ENCODE measurements at places on chromosomes 12 and 14.

DNA sequence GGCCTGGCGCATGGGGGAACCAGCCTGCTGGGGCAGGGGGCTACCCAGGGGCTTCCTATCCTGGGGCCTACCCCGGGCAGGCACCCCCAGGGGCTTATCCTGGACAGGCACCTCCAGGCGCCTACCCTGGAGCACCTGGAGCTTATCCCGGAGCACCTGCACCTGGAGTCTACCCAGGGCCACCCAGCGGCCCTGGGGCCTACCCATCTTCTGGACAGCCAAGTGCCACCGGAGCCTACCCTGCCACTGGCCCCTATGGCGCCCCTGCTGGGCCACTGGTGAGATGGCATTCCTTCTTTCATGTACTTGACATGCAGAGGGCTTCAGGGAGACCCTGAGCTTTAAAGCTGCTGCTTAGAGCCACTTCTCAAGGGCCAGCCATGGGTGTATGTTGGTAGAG lies 9.0 kb downstream of the LGALS3 start:
- DNase-seq: no peak

GRCh38 chr12:53166837-53167236 lies 13.7 kb upstream of the ZNF740 start:
- DNase-seq: no peak

DNA sequence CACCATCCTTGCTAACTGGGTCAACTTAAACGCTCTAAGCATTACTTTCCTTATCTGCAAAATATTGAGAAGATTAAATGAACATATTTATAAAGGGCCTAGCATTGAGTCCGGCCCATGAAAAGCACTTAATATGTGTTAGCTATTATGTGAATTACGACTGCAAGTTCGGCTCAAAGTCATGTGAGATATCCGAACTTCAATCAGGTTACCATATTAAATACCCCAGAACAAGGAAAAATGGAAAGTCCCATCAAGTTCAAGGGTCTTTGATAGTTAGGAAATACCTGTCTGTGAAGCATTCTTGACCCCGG lies 487 bp upstream of the NRDE2 start:
- DNase-seq: no peak

DNA sequence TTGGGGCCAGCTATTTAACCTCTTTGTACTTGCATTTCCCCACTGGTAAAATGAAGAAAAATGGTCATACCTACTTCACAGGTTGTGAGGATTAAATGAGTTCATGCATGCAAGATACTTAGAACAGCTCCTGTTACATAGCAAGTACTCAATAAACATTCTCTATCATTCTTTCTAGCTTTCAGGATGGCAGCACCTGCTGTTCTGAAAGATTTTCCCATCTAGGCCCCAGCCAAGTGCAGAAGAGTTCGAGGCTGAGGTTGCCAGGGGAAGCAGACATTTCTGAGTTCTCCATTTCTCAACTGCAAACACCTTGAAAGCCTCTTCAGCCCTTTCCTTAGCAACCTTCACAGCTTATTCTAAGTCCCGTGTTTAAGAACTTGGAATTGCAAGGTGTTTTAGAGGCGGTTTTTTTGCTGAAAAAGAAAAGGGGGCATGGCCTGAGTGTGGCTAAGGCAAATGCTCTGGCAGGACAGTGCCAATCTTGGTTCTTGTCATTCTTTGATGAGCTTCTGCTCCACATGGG lies 73.0 kb upstream of the PRMT8 start:
- no peak for DNase-seq

DNA sequence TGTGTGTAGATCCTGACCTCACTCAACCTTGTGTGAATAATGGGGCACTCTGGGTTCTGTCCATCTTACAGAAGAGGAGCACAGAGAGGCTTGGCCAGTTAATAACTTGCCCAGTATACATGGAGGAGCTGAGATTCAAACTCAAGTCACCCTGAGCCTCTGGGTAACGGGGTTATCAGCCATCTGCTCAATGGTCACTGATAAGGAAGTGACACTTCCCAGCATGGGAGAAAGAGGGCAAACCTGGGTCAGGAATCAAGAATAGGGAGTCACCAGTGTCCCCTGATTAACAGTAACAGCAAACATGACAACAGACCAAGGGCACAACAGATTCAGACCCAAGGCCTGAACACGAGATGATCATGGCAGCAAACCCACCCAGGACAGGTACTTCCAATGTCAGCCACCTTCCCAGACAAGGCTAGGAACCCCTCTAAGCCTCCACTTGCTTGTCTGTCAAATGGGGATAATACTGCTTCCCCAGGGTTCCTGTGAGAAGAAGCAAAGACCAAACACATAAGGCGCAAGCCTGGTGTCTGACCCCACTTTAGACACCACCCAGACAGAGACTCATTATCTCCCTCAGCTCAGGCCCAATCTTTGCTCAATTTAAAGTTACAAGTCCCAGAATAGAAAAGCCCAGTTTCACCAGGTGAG lies 3.6 kb downstream of the CCDC85C start:
- DNase-seq: no peak

- no peak for DNase-seq
These were observed at the start of gene CCDC198 for GRCh38 chr14:57493467-57494181. Gene CCDC198 (minus strand): TSS chr14:57493857. CDS start chr14:57493715, 142 bp downstream.

GRCh38 chr14:90616313-90616712 lies 199.9 kb downstream of the TTC7B start:
- DNase-seq: no peak

DNA sequence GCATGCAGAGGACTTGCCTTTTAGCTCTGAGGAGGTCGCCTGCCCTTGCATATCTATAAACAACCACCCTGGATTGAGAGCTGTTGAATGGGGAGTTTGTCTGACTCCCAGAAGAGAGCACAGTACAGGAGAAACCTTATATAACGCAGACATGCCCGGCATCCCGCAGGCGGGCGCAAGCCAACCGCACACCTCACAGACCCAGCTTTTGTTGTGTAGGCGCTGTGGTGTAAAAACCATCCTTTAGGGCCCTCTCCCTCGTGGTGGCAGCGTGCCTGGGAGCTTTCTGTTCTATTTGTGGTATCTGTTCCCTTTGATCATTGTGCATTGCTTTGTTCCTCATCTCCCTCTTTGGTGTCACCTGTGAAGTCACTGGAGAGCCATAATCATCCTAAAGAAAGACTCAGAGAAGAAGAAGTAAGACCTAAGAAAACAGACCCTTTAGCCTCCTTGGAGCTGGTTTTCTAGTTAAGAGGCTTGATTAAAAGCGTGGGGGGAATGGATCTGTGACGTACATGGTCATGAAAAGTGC lies 77.7 kb downstream of the ETV6 start:
- no peak for DNase-seq

DNA sequence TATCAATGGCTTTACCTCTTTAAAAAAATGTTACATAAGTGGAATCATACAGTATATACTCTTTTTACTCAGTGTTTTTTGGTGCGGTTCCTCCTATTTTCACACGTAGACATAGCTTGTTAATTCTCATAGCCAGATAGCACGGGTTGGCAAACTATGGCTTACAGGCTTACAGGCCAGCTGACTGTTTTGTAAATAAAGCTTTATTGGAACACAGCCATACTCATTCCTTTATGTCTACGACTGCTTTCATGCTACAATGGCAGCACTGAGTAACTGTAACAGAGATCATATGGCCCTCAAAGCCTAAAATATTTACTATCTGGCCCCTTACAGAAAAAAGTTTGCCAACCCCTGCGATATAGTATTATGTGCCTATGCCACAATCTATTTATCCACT lies 5.8 kb upstream of the DAAM1 start:
- DNase-seq: no peak

GRCh38 chr14:101459551-101459900 lies 101.8 kb upstream of the DIO3 start:
- DNase-seq: no peak

DNA sequence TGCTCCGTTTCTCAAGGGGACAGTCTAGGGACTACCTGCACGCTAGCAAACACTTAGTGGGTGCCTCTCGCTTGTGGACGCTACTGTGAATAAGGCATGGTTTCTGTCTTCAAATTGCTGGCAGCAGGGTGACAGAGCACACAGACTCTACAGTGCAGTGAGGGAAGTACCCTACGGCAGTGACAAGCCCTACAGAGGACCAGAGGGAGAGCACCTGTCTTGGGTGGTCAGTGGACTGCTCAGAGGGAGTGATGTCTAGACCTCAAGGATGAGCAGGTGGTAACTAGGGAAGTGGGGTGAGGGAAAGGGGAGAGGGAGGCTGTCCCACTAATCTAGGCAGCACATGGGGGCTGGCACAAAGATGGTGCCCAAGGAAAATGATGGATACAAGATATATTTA lies 160.5 kb downstream of the RBM19 start:
- no peak for DNase-seq

GRCh38 chr12:130658145-130658911 lies 57.8 kb downstream of the RIMBP2 start:
- no peak for DNase-seq

DNA sequence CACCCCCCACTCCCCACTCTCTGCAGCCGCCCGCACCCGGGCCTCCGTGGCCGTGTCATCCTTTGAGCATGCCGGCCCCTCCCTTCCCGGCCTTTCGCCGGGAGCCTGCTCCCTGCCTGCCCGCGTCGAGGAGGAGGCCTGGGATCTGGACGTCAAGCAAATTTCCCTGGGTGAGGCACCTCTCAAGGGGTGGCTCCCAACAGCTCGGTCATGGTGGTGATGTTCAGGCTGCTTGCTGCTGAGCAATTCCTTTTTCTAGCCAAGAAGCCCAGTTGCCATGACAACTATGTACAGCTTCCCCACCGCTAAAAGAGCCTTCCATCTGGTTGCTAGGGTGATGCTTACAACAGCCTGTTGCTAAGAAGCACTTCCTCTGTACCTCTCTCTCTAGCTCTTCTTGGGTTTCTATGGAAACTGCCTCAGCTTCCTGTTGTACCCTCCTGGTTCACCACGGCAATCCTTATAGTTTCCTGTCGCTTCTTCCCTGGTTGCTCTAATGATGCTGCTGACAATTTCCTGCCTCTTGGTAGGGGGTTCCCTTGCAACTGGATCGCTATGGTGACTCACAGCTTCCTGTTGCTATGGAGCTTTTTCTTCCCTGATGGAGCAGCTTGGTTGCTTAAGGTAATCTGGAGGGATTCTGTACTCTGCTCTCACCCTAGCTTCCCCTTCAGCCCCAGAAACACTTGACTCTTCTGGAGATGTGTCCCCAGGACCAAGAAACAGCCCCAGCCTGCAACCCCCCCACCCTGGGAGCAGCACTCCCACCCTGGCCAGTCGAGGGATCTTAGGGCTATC lies 11.0 kb downstream of the ZNF219 start:
- peak; percentile 78 for DNase-seq

DNA sequence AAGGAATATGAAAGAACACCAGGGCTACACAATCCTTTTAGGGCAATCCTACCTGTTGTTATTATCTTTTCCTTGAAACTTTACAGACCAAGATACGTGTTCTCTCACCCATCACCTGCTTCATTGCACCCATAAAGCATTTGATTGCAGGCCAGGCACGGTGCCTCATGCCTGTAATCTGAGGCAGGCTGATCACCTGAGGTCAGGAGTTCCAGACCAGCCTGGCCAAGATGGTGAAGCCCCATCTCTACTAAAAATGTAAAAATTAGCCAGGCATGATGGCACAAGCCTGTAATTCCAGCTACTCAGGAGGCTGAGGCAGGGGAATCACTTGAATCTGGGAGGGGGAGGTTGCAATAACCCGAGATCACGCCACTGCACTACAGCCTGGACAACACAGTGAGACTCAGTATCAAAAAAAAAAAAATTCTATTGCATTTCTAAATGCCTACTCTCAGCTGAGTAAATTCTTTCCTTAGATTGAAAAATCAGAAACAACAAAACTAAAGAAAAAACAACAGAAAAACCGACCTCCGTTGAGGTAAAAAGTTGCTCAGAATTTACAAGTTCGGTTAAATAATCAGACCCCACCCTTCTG lies 183.7 kb upstream of the TMEM132C start:
- no peak for DNase-seq

GRCh38 chr14:55850825-55851241 lies 267.4 kb upstream of the PELI2 start:
- DNase-seq: no peak

DNA sequence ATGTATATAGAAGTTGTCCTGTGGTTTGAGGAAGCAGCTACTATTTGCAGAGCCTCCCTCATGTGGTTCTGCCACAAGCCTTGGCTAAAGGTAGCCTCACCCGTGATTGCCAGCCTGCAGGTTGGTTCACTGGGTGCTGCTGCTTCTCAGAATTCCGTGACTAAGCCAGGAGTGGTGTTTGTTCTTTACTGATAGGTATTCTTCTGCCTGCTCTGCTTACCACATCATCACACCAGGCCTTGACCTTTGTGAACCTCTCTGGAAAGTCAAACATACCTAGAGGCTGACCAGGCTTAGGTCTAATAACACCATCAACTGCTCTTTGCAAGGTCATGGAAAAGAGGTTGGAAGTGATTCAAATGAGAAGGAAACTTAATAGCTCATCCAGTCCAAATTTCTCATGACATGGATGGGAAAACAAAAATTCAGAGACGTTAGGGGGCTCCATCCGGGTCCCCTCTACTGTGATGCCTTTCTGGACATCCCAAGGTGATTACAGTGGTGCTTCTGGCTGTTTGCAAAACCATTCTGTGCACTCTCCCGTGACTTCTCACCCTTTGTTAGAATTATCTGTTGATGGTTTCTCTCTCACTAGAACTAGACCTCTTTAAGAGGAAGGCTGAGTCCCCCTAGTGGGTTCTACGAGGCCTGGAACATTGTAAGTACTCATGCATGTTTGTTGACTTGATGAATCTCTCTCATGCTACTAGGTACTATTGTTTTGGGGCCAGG lies 8.5 kb upstream of the SOCS2 start:
- DNase-seq: no peak

- DNase-seq: no peak
These were observed 118.4 kb downstream of the SAMD4A start for GRCh38 chr14:54685286-54685845.

- no peak for DNase-seq
These were observed 7.0 kb upstream of the RASSF3 start for GRCh38 chr12:64603183-64603841.

DNA sequence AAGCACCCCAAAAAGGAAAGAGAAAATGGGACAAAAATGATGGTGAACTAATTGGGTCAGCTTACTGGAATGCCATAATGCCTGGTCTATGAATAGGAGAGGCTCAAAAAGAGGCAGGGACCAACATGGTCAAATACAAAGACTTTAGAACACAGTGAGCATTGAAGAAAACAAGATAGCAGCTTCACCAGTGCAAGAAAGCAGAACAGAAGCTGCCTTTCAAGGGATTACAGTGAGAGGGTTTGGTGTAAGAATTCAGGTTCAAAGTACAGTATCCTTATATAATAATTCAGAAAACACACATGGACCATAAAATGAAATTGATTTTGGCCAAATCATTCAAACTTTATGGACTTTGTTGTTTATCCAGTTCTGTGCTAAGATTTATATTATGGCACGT lies 162.1 kb downstream of the NAV3 start:
- no peak for DNase-seq

GRCh38 chr12:102740141-102740955 lies 176.7 kb downstream of the PAH start:
- DNase-seq: no peak

GRCh38 chr14:91127401-91127801 lies 13.5 kb downstream of the DGLUCY start:
- DNase-seq: no peak

GRCh38 chr14:95321693-95322455 lies 2.2 kb upstream of the CLMN start:
- no peak for DNase-seq

GRCh38 chr14:58887931-58888330 lies 250.2 kb downstream of the DACT1 start:
- no peak for DNase-seq

- DNase-seq: no peak
These were observed 93.7 kb downstream of the SCARB1 start for GRCh38 chr12:124769881-124770512.

GRCh38 chr14:71163842-71164629 lies 256.8 kb downstream of the PCNX1 start:
- DNase-seq: no peak

- DNase-seq: no peak
These were observed 45.7 kb downstream of the TEAD4 start for GRCh38 chr12:3004655-3005565.

Data from activated CD8-positive, alpha-beta memory T cell treated with anti-CD3 and anti-CD28 coated beads, Interleukin-2, amount 10 ng/mL, durations not matched to agents 7 days and 5 days (primary cell).